ENCODE measurements at places on chromosomes 5 and 9. TPM values are rescaled to one million over a fixed set of nuclear protein-coding genes. Genes with fewer than 3 reads are reported as not detected.

AJM1 gene
- polyA plus RNA-seq: 2.0 TPM

GABRP gene
- 0.04 TPM for polyA plus RNA-seq

GPX3 gene
- 552 TPM for polyA plus RNA-seq

SPAAR gene
- polyA plus RNA-seq: 3.2 TPM

GBGT1 gene
- 2.7 TPM for polyA plus RNA-seq

SPINK7 gene
- not detected for polyA plus RNA-seq

ASPN gene
- polyA plus RNA-seq: 1.2 TPM

CCNO gene
- not detected for polyA plus RNA-seq

CAVIN4 gene
- polyA plus RNA-seq: 25.6 TPM

PKD2L2 gene
- 1.1 TPM for polyA plus RNA-seq

CD72 gene
- polyA plus RNA-seq: 0.46 TPM

SARDH gene
- polyA plus RNA-seq: 0.26 TPM

AGXT2 gene
- not detected for polyA plus RNA-seq

FOXD4 gene
- polyA plus RNA-seq: 0.66 TPM

HSPB3 gene
- 37.7 TPM for polyA plus RNA-seq

CDKN2A gene
- polyA plus RNA-seq: 0.04 TPM

ASS1 gene
- polyA plus RNA-seq: 37.0 TPM

NRG2 gene
- 4.6 TPM for polyA plus RNA-seq

TAF11L5 gene
- polyA plus RNA-seq: not detected

TMOD1 gene
- 65.4 TPM for polyA plus RNA-seq

IFNA21 gene
- not detected for polyA plus RNA-seq

DAB2IP gene
- polyA plus RNA-seq: 18.7 TPM

MATR3 gene
- polyA plus RNA-seq: 110 TPM

C5orf46 gene
- polyA plus RNA-seq: not detected

MYO10 gene
- 10.9 TPM for polyA plus RNA-seq

RANBP3L gene
- polyA plus RNA-seq: 0.04 TPM

EQTN gene
- not detected for polyA plus RNA-seq

SLC46A2 gene
- polyA plus RNA-seq: 0.01 TPM

CAPSL gene
- not detected for polyA plus RNA-seq

TAS2R1 gene
- not detected for polyA plus RNA-seq

GABRA6 gene
- not detected for polyA plus RNA-seq

ADAMTS19 gene
- polyA plus RNA-seq: 0.08 TPM

TMEM252 gene
- not detected for polyA plus RNA-seq

PCSK1 gene
- polyA plus RNA-seq: 0.18 TPM

C5orf58 gene
- not detected for polyA plus RNA-seq

KIAA1191 gene
- 70.4 TPM for polyA plus RNA-seq

MARVELD2 gene
- 0.03 TPM for polyA plus RNA-seq

CXCL14 gene
- 21.0 TPM for polyA plus RNA-seq

C7 gene
- 1.2 TPM for polyA plus RNA-seq

Measured in psoas muscle (tissue), 8 donors.